ENCODE measurements at places on chromosomes 2 and 18.

- DNase-seq: no peak
These were observed 271.5 kb downstream of the EXOC6B start for GRCh38 chr2:72554381-72554780.

DNA sequence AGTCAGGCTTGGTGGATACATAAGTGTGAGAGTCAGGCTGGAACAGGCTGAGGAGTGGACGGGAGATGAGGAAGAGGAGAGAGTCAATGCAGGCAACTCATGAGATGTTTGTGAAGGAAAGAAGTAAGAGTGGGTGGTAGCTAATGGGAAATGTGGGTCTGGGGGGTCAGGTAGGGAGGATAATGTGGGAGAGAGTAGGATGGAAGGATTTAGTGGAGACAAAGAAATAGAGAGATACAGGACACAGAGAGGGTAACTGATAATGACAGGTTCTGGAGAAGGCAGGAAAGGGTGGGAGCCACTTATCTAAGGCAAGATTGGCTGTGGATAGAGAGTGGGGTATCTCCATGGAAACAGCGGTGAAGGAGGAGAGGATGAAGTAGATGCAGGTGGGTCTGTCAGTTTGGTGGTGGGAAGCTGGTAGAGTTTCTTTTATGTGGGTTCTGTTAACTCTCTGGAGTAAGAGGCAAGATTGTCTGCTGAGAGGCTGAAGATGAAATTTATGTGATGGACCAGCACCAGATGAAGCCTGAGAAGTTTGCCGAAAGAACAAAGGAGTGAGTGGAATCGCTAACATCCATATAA is 190.6 kb upstream of the SPRED2 start:
- DNase-seq: no peak

DNA sequence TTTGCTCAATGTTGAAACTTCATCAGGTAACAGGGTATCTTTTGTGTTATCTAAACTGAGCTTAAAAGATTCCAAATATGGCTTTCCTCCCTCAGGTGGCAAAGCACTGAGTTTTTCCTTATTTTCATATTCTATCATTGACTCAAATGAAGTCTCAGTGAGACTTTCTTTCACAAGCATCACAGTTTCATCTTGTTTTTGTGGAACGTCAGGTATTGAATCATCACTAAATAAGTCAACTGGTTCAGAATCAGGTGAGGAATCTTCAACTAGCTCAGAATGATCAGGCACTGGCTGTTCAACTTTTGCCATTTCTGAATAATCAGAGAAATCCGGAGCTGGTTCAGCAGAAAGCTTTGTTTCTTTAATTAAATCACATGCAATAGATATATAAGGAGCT is 24.6 kb downstream of the RTN4 start:
- no peak for DNase-seq

DNA sequence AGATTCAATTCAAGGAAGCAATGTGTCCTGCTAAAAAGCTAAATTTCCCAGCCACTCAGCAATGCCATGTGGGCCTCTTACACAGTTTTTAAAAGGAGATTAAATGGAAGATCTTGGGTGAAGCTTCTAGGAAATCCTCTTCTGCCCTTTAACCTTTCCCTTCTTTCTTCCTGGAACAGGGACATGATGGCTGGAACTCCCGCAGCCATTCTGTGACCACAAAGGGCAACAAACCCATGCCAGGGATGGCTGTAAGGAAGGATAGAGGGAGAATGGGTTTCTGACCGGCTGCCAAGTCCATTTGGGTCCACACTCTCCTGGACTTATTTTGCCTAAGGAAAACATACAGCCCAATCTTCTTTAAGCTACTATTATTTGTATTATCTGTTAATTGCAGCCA is 52.6 kb upstream of the ASAP2 start:
- DNase-seq: no peak

DNA sequence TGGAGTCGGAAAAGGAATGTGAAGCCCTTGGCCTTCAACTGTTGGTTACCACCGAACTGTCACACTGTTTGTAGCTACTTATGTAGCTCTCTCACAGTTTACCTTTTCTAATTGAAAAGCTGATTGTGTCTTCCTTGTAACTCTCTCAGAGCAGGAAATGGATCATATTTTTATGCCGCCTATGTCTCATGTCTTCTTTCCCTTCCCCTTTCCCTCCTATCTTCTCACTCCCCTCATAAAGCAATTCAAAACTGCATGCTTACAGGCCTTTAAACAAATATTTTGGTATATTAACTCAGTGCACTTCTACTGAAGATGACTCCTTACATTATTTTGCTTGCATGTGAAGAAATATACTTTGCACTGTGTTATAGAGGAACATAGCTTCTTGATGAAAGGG is 6.0 kb downstream of the SLC39A10 start:
- DNase-seq: no peak
